GM19239 (cell line): ENCODE measurements at places on chromosomes 1 and 21.

GRCh38 chr1:245923215-245923614 is 583.9 kb downstream of the SMYD3 start:
- no peak for DNase-seq

- DNase-seq = no peak
Observed at GRCh38 chr1:185565302-185565701, 168.9 kb upstream of the HMCN1 start.

GRCh38 chr1:167627865-167628641 is 2.0 kb upstream of the RCSD1 start:
- peak; percentile 68 for DNase-seq

DNA sequence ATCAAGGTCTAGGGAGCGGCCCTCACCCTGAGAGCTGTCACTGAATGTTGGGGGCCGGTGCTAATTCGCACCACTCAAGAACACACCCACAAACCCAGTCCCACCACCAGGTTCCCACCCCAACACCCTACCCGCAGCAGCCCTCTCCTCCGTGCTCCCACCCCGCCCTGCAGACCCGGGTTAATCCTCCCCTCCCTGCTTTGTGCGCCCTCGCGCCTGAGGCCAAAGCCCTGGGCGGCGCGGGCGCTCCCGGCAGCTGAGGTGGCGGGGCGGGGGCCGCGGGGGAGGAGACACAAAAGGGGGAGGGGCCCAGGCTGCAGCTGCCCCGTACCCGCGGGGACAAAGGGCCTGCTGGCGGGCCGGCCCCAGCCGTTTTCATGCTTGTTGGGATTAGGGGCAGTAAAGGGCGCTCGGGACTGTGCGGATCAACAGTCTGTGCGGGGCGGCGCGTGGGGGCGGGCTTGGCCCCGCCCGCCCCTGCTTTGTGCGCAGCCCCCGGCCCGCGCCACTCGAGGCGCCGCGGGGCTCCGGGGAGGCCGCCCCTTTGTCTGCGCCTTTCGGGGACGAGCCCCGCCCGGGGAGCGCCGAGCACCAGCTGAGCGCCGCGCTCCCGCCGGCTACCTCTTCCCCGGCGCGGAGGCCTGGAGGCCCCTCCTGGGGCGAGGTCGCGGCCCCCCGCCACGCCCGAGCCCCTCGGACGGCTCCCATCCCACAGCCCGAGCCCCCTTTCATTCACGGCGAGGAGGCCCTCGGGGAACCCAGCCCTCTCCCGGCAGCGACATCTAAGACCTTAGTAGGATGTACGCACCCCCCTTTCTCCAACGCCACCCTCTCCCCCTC is 10.9 kb downstream of the C1orf216 start:
- peak; percentile 41 for DNase-seq

DNA sequence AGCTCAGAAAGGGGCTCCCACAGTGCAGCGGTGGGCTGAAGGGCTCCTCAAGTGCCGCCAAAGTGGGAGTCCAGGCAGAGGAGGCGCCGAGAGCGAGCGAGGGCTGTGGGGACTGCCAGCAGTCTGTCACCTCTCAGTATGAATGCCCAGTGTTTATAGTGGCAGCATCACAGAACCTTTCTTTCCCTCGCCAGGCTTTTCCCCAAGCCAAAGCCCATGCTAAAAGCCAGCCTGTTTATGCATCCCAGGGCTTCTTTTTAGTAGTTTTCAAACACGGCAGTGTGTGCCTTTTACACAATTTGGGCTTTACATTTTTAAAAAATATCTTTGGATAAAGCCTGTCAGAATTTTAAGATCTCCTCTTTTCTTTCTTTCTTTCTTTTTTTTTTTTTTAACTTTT is 70.6 kb downstream of the CENPF start:
- no peak for DNase-seq

DNA sequence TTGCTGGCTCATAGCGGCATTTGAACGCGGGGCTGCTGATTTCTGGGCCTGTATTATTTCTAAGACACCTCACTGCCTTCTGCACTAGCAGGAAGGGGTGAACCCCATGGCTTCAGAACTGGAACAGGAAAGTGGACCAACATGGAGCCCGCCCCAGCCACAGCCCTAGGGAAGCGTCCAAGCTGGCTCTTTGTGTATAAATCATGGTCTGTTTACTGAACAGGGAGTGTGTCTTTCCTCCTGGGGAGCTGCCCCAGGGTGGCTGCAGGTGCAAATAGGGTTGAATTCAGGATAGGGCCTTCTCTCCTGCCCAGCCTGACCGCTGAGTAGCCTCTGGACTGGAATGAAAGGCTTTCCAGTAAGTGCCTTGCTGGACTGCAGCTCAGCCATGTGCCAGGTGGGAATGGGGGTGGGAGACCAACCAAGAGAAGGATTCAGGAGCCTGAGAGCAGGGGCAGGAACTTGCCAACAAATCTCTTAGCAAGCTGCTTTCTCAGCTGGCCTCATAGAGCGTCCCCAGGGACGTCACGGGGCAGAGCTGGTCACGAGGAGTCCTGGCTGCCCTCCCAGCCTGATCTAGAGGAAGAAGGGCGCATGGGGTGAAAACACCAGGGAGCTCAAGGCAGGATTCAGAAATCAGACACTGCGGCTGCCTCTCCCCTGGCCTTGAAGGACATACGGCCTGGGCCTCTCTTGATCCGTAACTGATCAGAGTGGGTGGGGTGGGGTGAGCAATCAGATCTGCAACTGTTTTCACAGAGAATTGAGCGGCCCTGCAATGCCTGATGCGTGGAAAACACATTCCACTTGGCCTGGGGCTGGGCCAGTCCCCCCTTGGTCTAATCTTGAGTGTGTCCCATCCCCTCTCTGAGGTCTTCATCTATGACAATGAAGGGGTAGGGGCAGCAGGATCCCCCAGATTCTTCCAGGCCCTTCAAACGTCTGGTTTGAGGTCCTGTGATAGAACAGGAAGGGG is 56.5 kb upstream of the SELENON start:
- no peak for DNase-seq

GRCh38 chr1:31161571-31161970 is 78.1 kb downstream of the NKAIN1 start:
- no peak for DNase-seq

- DNase-seq = no peak
Observed at GRCh38 chr21:31997191-31997590, 124.4 kb downstream of the HUNK start.

GRCh38 chr1:197984289-197984688 is 67.1 kb downstream of the LHX9 start:
- DNase-seq = no peak

DNA sequence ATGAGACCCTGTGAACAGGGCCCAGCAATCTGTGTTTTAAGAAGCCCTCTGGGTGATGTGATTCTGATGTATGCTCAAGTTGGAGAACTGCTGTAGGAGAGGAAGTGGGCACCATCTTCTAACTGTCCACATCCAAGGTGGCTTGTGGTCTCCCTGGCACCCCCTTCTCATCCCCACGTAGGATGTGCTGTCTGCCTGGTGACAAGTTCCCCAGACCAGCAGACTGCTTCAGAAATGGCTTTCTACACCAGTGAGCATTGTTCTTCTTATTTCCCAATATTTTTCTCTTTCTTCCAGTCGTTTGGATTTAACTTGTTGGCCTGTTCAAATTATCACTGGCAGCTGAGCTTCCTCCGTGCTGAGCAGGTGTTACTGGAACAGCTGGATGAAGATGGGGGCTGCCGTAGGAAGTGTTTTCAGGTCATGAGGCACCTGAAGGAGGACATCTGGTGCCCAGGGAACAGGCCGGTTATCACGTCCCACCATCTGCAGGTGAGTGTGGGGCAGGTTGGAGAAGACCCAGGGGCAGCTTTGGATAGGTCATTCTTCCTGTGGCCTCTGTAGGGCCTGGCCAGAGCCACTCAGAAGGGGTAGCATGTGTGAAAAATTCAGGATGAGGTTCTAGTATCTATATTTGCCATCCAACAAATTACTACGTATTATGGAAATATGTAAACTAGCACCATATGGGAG is 16.8 kb downstream of the MAB21L3 start:
- no peak for DNase-seq

- no peak for DNase-seq
Observed at GRCh38 chr1:203121186-203122015, 6.1 kb upstream of the ADORA1 start.

- DNase-seq = no peak
Observed at GRCh38 chr21:44011123-44011522, 986 bp upstream of the TRAPPC10 start.

DNA sequence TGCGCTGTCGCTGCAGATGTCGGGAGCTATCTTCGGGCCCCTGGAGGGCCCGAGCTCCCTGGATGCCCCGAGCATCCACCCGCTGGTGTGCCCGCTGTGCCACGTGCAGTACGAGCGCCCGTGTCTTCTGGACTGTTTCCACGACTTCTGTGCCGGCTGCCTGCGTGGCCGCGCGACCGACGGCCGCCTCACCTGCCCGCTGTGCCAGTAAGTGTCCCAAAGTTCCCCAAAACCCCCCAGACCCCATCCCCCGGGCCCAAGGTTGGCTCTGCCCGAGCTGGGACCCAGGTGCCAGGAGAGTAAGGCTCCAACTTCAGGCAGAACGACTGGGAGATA is 569 bp downstream of the RNF207 start:
- DNase-seq = no peak

DNA sequence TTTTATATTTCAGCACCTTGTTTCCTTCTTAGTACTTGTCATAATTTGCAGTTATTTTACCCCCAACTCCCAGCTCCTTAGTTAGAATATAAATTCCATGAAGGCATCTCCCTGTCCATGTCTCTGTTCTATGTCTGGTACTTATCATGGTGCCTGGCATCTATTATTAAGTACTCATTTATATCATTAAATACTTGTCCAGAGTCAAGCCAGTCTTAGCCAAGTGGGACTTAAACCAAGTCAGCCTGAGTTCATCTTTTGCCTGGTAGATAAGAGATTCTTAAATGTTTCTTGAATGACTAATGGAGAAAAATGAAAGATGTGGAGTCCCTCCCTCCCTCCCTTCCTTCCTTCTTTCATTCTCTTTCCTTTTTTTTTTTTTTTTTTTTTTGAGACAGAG is 9.4 kb downstream of the SLC25A44 start:
- no peak for DNase-seq

DNA sequence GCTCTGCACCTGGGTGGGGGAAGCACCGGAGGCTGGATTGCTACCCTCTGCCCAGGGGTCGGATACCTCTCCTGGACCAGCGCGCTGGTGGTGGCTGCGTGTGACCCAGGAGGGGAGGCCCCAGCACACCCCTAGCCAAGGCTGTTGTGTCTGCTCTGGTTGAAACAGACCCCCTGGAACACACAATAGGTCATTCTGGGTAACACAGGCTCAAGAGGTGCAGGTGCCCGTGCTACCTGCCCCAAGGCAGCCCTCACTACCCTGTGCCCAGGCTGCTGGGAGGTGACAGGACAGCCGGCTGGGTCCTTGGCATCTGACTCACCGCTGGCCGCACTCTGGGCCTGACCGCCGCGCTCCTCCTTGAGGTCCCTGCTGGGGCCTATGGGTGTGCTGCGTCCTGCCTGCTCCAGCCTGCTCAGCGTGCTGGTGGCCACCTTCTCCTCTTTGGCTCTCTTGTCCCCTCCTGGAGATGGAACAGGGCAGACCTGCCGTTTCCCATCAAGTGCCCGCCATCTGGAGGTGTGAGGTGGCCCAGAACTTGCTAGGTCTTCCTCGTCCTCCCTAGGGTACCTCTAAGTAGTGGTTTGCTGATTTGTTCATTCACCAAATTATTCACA is 30.0 kb downstream of the ZBTB17 start:
- no peak for DNase-seq

GRCh38 chr1:186286615-186287315 is 88.3 kb downstream of the TPR start:
- no peak for DNase-seq

- no peak for DNase-seq
Observed at GRCh38 chr1:180194546-180195207, 35.4 kb upstream of the LHX4 start.

GRCh38 chr1:84368441-84368840 is 29.8 kb upstream of the DNASE2B start:
- no peak for DNase-seq
